SK-N-SH treated with all-trans-retinoic acid at 6 μM for 48 hours (cell line): ENCODE measurements at places on chromosomes 4 and X.
A peak's percentile ranks its signal among the peaks of the same experiment; 100 is the strongest.

- ATAC-seq = no peak
These were observed 46.0 kb downstream of the GEMIN8 start for GRCh38 chrX:13983734-13984133.

GRCh38 chr4:93409035-93409434, 419.5 kb upstream of the ATOH1 start:
- ATAC-seq = peak; percentile 48; the same call in 2 of the 3 replicates

GRCh38 chr4:12894062-12894461, 590.1 kb downstream of the RAB28 start:
- no peak for ATAC-seq

DNA sequence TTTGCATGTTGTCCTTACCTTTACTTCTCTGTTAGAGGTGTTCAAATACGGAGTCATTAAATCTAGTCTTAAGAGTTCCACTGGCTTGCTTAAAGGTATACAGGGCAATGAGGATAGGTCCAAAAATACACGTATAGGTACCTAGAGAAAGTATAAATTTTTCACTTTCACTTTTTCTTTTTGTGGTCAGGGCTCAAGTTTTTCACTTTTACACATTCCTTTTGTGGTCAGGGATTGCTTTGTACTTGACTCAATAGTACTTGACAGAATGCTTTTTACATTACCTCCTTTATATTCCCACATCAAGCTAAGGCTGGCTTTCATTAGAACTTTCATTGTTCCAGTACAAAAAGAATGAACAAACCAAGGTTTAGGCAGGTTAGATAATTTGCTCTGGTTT, 21.7 kb downstream of the TMEM184C start:
- ATAC-seq = peak; percentile 69

DNA sequence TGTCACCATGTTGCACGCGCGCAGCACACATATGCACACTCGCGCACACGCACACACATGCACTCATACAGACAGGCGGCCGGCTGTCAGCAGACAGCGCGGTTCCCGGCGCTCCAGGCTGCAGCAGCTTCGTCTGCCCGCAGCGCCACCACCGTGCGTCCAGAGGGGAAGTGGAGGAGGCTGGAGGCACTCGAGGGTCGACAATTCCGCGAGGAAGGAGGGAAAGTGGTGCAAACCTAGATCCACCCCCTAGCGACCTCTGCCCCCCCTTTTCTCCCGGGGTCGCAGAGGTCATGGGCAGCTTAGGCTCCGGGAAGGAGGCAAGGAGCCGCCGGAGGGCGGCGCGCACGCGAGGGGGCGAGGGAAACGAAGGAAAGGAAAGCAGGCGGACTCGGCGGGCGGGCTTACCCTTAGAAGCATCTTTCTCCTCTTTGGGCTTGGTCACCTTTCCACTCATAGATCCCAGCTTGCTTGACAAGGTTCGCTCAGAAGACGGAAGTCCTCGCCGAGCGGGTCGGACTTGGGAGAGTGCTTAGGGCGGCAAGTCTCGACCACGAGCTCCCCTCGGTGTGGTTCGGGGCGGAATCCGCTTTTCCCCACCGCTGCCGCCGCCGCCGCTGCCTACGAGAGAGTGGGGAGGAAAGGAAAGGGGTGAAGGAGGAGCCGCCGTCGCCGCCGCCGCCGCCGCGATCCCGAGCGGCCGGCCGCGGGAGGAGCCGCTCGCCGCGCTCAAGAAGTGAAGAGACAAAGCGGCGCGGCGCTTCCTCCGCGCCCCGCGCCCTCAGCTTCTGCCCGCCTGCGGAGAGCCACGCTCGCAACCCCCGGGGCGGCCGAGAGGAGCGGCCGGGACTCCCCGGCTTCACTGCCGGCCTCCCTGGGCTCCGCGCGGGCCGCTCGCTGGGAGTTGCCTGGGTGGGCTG, 326.6 kb upstream of the F9 start:
- peak; percentile 58; the same call in 2 of the 3 replicates for ATAC-seq

GRCh38 chr4:8577046-8577445, 3.1 kb upstream of the GPR78 start:
- ATAC-seq = no peak

- no peak for ATAC-seq
These were observed 12.3 kb downstream of the MSX1 start for GRCh38 chr4:4871573-4872313.

DNA sequence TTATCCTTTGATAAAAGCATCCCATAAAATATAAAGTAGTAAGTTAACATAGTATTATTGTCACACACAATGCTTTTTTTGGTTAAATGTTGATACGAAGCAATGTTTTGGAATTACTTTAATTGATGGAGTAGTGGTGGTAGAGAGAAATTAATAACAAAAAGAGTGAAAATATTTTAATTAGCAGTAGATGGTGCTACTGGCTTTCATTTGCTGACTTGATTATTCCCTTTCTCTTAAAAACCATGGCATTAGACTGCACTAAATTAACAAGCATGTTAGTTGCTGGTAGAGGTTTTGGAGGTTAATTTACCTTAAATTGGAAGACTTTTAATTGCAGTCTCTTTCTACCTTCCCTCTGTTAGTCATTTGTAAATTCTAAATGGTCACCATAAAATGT, 8.9 kb upstream of the DCK start:
- ATAC-seq = no peak

DNA sequence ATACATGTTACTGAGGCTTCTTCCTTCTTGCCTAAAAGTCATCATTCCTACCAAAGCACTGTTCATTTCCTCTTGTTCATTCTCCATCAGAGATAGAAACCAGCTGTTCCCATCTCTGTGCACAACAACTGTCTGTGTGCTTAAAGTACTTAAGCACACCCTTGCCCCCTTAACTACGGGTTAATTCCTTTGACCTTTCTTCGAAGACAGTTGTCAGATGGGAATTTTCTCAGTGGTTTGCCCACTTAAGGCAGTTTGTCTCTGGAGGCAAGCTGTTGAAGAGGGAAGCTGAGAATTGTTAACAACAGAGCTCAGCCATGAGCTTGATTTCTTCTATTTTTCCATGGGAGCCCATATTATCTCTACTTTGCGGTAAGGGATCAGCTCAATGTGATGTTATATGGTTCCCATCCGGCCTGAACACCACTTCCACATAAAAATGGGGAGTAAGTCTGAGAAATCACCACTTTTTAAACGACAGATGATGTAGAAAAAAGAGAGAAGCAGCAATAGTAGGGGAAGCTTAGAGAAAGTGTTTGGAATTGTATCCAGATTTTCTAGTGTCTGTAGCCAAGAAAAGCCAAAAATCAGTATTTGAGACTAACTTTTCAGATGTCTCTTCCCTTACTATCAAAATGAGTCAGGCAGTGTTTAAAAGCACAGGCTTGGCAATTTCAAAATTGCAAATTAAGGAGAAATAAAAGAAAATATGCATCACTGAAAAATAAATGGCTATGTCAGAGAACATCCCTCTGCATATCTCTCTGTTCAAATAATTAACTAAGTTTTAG, 194.4 kb downstream of the SLIT2 start:
- peak; percentile 23; the same call in 1 of the 3 replicates for ATAC-seq

- no peak for ATAC-seq
These were observed 20.6 kb downstream of the LYAR start for GRCh38 chr4:4269331-4269731.

GRCh38 chr4:151673908-151674520, 86.8 kb downstream of the GATB start:
- ATAC-seq = no peak

DNA sequence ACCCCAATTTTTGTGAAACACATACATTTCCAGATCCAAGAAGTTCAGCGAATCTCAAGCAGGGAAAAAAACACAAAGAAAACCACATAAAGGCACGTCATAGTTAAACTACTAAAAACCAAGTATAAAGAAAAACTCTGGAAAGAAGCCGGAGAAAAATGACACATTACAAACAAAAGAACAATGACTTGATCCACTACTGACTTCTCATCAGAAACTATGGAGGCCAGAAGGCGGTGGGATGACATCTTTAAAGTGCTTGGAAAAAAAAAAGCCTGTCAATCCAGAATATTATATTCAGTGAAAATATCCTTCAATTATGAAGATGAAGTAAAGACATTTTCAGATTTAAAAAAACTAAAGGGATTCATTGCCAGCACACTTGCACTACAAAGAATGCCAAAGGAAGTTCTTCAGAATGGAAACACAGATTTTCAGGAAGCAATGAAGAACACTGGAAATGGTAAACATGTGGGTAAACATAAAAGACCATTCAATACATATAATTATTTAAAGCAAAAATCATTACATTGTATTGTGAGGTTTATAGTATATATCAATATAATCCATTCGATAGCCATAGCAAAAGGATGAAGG, 32.6 kb upstream of the PPP2R2C start:
- ATAC-seq = no peak

DNA sequence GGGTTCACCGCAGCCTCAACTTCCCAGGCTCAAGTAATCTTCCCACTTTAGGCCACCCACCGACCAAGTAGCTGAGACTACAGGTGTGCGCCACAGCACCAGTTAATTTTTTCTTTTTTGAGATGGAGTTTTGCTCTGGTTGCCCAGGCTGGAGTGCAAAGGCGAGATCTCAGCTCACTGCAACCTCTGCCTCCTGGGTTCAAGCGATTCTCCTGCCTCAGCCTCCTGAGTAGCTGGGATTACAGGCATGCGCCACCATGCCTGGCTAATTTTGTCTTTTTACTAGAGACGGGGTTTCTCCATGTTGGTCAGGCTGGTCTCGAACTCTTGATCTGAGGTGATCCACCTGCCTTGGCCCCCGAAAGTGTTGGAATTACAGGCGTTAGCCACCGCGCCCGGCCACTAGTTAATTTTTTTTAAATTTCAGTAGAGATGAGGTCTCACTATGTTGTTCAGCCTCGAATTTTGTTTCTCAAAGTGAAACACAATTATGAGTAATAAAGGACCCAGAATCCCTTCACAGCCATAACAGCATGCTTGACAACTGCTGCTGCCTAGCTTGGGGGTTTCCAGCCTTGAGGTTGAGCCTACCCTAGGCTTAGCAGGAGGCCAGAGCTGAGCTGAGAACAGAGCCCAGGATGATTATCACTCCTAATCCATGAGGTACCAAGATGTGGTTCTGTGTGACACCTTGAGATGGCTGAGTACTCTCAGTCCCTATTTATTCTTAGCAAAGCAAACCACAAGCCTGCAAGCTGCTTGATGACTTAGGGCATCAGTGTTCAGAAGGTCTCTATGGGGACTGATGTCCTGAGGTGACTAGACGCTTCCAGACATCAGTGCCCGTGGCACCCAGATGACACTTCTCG, 41.6 kb upstream of the NKRF start:
- ATAC-seq = no peak

GRCh38 chrX:70324326-70324725, 34.4 kb downstream of the KIF4A start:
- no peak for ATAC-seq

GRCh38 chr4:24949970-24950369, 37.1 kb upstream of the CCDC149 start:
- no peak for ATAC-seq

- peak; percentile 71 for ATAC-seq
These were observed 518.0 kb downstream of the TMA16 start for GRCh38 chr4:164012396-164013027.

DNA sequence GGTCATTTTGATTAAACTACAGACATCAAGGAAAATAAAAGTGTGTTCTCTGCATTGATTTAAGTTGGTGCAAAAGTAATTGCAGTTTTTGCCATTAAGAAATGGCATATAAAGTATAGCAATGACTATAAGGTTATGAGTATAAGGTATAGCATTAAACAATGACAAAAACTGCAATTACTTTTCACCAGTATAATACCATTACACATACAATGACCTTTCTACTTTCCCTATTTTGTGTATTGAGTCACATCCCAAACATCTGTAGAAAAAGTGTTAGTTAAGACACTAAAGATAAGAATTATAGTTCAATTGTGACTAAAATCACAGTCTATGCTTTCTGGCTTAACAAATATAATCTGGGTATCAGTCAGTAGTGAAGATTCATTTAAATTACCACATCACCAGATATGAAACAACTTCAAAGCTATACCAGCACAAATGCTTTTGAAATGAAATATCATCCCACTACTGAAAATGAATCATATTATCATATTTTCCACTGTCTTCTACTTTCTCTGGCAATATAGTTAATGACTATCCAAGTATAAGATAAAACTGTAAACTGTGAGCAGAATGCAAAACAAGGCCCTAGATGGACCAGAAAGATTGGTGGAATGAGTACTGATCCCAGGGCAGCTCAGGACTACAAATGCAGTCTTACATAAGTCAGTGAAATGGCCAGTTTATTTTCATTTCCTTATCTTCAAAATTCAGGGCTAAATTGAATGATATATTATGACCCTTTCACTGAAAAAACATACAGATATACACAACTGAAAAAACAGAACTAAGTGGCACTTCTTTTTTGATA, 241.1 kb downstream of the ANTXR2 start:
- ATAC-seq = no peak; the same call in 2 of the 3 replicates

DNA sequence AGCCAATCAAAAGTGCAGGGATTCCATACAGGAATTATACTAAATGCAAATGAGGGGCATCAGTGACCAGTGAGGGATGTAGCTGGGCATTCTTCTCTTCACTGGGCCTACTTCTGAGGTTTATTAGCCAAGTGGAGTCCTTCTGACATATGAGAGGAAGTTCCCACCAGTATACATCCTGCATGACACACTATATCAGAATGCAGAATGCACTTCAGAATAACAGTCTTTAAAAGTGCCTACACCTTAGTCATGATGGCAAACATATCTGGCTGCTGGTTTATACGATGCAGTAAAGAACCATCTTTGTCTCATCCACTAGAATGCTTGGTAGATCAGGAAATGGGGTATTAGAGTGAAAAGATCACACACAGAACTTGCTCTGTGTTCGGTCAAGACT, 180.3 kb upstream of the PPARGC1A start:
- peak; percentile 73 for ATAC-seq

DNA sequence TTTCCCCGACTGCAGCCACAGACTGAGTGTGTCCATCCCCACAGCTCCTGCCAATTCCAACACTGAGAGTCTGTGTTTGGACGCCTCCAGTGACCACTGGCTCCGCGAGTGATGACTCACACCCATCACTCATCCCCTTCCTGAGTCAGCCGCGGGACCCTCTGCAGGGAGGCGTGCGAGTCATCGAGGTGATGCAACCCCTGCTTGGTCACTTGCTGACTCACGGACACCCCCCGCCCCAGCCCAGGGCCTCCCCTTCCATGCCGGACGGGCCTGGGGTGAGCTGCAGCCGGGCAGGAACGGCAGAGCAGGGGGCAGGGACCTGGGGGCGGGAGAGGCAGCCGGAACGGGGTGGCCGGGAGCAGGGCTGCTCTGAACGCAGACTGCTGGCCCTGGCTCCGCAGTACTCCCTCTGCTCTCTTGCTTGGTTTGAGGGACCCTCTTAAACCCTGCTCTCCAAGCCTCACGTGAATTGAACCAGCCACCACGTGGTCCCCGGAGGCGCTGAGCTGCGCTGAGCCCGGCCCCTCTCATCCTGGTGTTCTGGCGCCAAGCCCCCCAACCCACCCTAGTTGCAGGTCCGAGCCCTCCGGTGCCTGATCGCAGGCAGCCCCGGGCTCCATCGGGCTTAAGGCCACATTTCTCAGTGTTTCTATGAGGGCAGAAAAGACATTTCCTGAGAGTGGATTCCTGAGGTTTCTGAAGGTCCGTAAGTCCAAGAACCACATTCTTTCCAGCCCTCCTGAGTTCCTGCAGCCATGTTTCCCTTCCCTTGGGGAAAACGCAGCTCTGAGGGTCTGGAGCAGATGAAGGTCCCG, 32.4 kb downstream of the FGFRL1 start:
- peak; percentile 76 for ATAC-seq
